AG04449 (cell line): ENCODE measurements at places on chromosomes 1 and 21.

DNA sequence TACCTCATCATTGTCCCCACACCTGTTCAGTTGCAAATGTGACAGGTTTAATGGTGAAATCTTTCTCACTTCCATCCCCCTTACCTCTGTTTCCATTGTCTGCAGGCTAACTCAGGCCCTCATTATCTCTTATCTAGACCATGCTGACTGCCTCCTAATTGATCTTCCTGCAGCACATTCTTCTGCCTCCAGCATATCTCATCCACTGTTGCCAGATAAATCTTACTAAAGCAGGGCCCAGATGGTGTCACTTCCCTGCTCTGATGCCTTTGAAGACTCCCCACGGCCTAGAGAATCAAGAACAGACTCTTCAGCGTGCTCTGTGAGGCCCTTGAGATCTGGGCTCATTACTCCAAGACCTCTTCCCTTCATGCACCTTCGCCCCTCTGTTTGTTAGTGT is 230.1 kb downstream of the DUSP10 start:
- no peak for DNase-seq

GRCh38 chr1:20383631-20384030 is 93.0 kb downstream of the VWA5B1 start:
- no peak for DNase-seq

GRCh38 chr1:245279346-245279745 is 124.6 kb downstream of the KIF26B start:
- DNase-seq = no peak

- no peak for DNase-seq
Observed at GRCh38 chr1:197130677-197131304, 15.7 kb downstream of the ASPM start.

- no peak for DNase-seq
Observed at GRCh38 chr1:175471039-175471800, 272.2 kb downstream of the TNR start.

- no peak for DNase-seq
Observed at GRCh38 chr1:20678599-20678998, 17.4 kb upstream of the DDOST start.

- no peak for DNase-seq
Observed at GRCh38 chr1:29355375-29355774, 119.1 kb downstream of the PTPRU start.

- no peak for DNase-seq
Observed at GRCh38 chr21:31894457-31894856, 21.6 kb downstream of the HUNK start.

GRCh38 chr1:167898578-167899222 is 15.2 kb downstream of the ADCY10 start:
- DNase-seq = no peak

- DNase-seq = no peak
Observed at GRCh38 chr1:18134324-18135046, 26.9 kb downstream of the IGSF21 start.

DNA sequence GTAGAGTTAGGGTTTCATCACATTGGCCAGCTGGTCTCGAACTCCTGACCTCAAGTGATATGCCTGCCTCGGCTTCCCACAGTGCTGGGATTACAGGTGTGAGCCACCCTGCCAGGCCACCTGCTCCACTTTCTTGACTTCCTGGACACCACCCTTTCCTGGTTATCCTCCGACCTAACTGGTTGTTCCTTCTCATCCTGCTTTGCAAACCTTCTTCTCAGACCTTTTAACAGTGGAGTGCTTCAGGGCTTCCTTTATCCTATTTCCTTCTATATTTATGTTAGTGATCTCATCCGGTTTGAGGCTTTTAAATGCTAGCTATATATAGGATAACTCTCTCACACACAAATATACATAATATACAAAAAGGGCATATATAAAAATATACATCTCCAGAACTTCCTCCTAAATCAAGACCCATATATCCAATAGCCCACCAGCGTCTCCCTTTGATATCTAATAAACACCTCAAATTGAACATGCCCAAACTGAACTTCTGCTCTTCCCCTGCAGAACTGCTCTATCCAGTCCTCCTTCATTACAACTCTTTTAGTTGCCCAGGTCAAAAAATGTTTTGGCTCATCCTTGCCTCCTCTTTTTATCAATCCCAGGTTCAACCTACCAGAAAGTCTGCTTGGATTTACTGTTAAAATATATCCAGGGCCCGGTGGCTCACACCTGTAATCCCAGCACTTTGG is 19.5 kb upstream of the UQCRHL start:
- no peak for DNase-seq

GRCh38 chr1:205240118-205240517 is 12.4 kb downstream of the TMCC2 start:
- DNase-seq = no peak

- DNase-seq = no peak
Observed at GRCh38 chr1:160374306-160375110, 7.6 kb downstream of the NHLH1 start.

DNA sequence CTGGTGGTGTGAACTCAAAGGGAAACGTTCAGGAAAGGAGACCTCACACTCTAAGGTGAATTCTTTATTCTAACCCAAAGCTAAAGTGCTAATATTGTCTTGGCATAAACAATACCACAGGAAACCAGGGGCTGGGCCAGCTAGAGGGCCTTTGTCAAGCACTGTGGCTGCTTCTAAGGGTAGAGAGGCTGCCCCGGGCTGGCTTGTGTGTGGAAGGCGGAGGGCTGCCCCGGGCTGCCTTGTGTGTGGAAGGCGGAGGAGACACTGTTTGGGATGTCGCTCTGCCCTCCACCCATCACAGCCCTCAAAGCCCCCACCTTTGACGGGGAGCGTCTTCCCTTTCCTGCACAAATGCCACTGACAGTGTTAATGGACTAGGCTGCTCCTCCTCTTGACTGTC is 216.8 kb downstream of the TOMM20 start:
- no peak for DNase-seq

DNA sequence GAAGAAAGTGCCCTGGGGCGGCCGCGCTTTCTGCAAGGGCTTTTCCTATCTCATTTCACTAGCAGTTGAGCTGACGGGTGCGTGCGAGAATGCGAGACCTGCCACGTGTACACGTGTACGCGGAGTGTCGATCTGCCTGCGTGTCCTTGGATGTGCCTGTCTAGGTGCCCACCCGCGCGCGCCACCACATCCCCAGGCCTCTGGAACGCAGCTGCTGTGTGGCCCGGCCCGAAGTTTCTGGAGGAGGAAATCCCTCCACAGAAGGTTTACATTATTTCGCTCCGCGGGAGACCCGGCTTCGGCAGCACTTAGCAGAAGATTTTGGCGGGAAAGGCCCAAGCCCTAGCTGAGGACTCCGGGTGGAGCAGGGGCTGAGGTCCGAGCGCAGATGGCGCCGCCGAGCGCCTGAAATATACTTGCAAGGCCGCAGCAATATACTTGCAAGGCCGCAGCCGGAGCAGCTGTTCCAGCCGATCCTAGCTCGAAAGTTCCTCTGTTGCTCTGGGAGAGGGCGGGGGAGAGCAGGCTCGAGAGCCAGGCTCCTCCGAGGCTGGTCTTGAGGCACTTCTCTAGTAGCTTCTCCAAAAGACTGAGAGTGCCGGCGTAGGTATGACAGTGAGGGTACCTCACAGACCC is 3.9 kb downstream of the TBX15 start:
- DNase-seq = no peak

- no peak for DNase-seq
Observed at GRCh38 chr1:18805150-18805879, 54.1 kb downstream of the TAS1R2 start.

DNA sequence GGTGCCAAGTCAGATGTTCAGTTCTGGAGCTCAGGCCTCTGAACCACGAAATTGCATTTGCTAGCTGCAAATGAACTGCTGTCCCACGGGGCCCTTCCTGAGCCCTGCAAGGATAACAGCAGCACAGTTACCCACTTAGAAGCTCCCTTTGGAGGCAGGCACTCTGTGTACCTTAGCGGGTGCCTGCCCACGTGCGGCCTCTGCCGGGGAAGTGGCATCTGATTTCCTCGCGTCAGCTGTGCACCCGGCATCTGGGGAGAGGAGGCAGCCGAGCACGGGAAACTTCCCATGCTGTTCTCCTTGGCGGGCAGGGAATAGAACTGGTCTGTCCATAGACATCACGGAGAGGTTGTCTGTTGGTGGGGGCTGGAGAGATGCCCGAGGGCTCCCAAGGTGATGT is 148.0 kb upstream of the C1orf174 start:
- no peak for DNase-seq

- DNase-seq = no peak
Observed at GRCh38 chr1:200751717-200752116, 13.0 kb downstream of the CAMSAP2 start.

DNA sequence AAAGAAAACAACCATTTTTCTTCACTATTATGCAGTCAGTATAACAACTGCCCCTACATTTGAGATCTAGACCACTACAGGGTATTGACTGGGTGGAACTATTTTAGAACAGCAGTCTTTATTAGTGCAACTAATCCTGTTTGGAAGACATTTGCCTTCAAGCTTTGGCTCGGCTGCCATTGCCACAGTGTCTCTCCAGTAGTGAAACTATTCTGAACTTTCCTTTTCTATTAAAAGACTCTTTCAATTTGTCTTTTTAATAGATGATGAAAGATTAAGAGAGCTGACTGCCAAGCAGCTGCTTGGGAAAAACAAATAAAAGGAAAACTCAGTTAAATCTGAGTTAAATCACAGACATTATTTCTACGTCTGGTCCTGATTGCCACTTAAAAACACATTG is 49.3 kb downstream of the LPGAT1 start:
- DNase-seq = no peak
